Iris pigment epithelial cell (primary cell): ENCODE measurements at places on chromosomes 1 and 21.

DNA sequence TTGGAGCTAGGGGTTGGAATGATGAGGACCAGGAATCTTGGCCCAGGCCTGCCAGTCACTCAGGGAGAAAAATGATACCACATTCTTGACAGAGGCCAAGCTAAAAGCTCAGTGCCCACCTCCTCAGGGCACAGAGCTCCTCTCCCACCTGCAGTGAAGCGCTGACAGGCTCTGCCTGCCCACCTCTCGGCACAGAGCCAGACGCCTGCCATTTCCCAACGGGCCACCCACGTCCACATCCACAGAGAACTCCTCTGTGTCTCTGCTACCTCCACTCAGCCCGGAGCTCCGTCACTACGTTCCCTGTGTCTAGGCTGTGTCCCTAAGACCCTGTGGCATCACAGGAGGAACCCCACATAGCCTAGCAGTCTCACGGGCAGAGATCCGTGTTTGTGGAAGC, 60.8 kb downstream of the MRPL37 start:
- DNase-seq, result no peak

GRCh38 chr1:234504969-234505768, 26.2 kb upstream of the TARBP1 start:
- no peak for DNase-seq

DNA sequence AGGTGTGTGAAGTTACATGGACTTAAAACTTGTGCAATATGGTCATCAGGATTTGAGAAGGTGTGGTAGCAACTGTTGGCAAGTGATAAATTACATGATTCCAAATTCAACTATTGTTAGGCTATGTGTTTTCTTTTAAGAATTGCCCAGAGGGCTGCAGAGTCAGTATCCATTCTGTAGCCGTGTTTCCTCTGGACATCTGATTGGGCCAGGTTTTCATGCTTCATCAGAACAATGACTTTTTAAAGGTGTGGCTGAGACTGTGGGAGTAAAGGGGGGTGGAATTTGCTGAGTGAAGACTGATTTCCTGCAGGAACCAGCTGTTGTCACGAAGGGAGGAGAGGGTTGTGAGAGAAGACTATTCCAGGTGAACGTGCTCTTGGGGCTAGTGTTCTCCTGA, 1.7 kb upstream of the HRNR start:
- DNase-seq, result no peak

DNA sequence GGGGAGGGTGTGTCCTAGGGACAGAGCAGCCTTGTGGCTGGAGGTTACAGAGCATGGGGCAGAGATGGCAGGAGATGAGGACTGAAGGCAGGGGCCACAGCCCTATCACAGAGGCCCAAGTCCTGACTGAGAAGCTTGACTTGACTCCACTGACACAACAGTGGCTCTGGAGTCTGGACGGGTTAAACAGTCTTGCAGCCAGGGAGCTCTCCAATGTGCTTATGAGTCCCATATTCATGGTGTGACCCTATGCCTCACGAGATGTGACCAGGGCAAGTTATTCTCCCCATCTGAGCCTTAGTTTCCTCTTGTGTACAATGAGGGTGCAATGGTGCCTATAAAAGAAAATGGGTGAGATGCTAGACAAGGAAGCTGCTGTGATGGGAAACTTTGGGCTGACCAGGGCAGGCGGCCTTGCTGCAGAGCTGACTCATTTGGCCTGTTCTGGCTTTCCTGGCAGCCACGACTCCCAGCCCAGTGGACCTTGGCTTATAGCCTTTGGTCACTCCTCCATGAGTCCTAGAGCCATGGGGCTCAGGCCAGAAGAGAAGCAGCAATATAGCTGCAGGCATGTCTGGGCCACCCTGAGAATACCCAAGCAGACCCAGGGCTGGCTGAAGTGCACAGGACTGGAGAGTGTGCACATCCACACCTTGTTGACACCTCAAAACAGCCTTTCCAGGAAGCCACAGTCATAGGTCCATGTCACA, 2.8 kb upstream of the TTC22 start:
- peak; percentile 40 for DNase-seq

- DNase-seq, result no peak
These were observed 81.1 kb upstream of the ZNF648 start for GRCh38 chr1:182142621-182143020.

DNA sequence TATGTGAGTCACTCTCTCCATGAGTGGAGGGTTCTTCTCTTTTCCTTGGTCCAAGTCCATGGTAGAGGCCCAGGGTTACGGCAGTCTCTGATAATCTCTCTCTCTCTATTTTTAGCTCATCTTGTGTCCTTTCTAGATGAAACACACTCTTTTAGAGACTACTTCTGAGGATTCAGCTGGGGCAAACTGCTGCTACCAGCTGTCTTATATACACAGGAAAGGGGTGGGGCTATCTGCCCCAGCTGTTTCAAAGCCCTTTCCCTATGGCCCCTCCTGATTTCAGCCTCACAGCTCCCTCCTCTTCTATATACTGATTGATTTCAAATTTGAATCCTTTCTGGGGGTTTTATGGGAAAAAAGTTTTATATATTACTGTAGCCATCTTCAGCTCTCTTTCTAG, 324.8 kb downstream of the RWDD3 start:
- no peak for DNase-seq

- DNase-seq, result peak; percentile 99
These were observed 132.0 kb downstream of the FOXD2 start for GRCh38 chr1:47569681-47570470.

- no peak for DNase-seq
These were observed 11.5 kb downstream of the TNFSF4 start for GRCh38 chr1:173195596-173196088.

DNA sequence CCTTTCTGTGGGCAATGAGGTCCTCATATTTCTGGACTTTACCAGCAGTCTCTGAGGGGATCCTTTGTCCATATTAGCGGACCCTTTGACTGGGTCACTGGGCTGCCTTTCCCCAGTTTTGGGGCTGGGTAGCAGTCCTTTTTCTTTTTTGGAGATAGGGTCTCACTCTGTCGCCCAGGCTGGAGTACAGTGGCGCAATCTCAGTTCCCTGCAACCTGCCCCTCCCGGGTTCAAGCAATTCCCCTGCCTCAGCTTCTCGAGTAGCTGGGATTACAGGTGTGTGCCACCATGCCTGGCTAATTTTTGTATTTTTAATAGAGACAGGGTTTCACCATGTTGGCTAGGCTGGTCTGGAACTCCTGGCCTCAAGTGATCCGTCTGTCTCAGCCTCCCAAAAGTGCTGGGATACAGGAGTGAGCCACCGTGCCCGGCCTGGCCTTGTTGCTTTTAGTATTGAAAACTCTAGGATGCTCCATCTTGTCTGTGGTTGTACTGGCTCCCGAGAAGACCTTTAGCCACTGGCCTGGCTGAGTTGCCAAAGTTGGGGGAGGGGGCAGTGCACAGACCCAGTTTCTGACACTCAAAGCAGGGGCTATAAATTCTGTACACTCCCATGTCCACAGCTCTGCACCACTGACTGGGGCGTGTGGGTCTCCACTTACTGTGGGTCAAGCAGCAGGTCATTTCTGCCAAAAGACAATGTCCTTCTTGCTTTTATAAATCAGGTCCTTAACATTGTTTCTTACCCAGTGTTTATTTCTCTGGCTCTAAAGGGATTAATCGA, 33.1 kb downstream of the MAN1C1 start:
- DNase-seq, result no peak
